ENCODE measurements at places on chromosomes 12 and 14. TPM values are rescaled to one million over a fixed set of nuclear protein-coding genes. Genes with fewer than 3 reads are reported as not detected.

AGAP2 gene
- total RNA-seq, result 0.25 TPM

PTPN21 gene
- 7.7 TPM for total RNA-seq

TCL1A gene
- not detected for total RNA-seq

SERPINA9 gene
- not detected for total RNA-seq

TMEM263 gene
- total RNA-seq, result 34.2 TPM

PSME1 gene
- total RNA-seq, result 139 TPM

MANSC4 gene
- total RNA-seq, result not detected

TAS2R46 gene
- not detected for total RNA-seq

C12orf60 gene
- total RNA-seq, result 0.65 TPM

FAM181A gene
- not detected for total RNA-seq

CIDEB gene
- 1.3 TPM for total RNA-seq

MIP gene
- total RNA-seq, result 0.98 TPM

ATP6V1D gene
- 58.5 TPM for total RNA-seq

NANOG gene
- not detected for total RNA-seq

NPC2 gene
- total RNA-seq, result 391 TPM

LGR5 gene
- not detected for total RNA-seq

ADCY4 gene
- 0.16 TPM for total RNA-seq

TEX22 gene
- 0.16 TPM for total RNA-seq

PROX2 gene
- not detected for total RNA-seq

GLS2 gene
- total RNA-seq, result 2.2 TPM

KLRG1 gene
- 1.4 TPM for total RNA-seq

AACS gene
- 32.7 TPM for total RNA-seq

SMIM10L1 gene
- total RNA-seq, result 6.2 TPM

HSPB8 gene
- 25.1 TPM for total RNA-seq

WDR89 gene
- 5.1 TPM for total RNA-seq

ASCL4 gene
- not detected for total RNA-seq

TGFB3 gene
- 1.1 TPM for total RNA-seq

SERPINA10 gene
- not detected for total RNA-seq

ACADS gene
- 13.7 TPM for total RNA-seq

UNC79 gene
- total RNA-seq, result 0.13 TPM

ZC2HC1C gene
- 2.4 TPM for total RNA-seq

RABGGTA gene
- 33.7 TPM for total RNA-seq

NPAS3 gene
- total RNA-seq, result under 0.01 TPM

RND1 gene
- total RNA-seq, result 0.33 TPM

CCDC175 gene
- total RNA-seq, result not detected

C12orf50 gene
- total RNA-seq, result not detected
